Jurkat, Clone E6-1 (cell line): ENCODE measurements at places on chromosomes 3 and 15.

DNA sequence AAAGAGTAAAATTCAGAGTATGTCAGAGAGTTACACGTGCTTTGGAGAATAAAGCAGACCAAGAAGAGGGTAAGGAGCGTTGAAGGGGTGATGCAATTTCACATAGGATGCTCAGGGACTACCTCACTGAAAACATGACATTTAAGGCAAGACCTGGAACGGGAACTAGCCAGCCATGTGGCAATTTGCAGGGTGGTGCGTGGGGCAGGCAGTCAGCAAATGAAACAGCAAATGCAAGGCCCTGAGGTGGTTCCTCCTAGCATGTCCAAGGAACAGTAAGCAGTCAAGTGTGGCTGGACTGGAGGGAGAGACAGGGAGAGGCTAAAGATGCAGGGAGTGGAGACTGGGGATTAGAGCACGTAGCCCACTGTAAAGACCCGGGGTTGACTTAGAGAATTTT, 146.1 kb upstream of the LPP start:
- no peak for DNase-seq

GRCh38 chr15:88992912-88993376, 79.8 kb upstream of the MFGE8 start:
- DNase-seq, result no peak

DNA sequence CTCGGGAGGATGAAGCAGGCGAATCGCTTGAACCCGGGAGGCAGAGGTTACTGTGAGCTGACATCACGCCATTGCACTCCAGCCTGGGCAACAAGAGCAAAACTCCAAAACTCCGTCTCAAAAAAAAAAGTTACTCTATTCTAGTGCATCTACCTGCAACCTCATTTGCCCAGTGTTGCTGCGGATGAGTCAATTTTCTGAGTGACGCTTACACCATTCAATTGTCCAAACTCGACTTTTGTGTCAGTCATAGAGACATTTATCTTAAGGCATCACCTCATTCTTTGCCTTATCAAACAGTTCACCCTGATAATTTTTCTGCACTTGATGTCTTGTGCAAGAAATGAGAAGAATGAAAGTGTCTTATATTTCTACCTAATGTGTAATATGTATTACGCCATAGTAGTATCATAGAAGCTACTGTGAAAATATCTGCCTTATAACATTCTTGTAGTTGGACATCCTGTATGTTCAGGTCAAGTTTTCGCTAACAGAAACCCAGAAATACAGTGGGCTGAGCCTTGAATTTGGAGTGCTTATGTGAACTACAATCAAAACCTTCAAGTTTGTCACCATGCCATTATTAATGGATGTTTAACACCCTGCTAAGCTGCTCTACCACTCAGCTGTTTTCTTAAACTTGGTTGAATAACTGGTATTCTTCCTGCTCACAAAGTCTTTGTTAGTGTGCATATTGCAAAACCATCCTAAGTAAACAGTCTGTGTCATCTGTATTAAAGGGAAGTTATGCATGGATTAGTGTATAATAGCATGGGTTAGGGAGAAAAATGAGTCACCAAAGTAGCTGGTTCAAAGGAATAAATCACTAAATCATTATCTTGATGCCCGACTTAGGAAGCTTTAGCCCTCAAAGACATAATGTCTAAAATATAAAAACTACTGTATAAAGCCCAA, 531.0 kb upstream of the NR2F2 start:
- DNase-seq, result no peak

DNA sequence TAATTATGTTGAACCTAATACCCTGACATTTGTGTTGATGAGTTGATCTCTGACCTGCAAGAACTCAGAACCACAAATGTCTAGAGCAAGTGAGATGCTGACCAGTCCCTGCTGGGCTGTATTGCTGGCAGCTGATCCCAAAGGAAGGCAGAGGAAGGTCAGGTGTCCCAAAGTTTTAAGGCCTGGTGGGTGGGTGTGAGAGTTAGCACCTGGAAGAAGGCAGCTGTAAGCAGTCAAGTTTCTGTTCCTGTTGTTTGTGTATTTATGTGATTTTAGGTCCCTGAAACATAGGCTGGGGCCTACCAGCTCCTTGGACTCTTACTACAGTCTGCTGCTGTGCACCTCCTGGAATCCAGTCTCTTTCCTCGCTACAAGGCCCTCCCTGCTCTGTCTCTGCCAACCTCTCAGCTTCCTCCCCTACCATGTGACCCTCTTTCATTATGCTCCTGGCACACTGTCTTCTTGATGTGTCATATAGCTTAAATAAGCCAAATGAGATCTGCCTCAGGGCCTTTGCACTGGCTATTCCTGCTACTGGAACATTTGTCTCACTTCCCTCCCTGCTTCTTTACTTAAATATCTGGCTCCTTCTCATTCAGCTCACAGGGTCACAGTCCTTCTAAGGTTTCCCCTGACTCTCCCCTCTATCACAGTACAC, 31.0 kb upstream of the ATOSA start:
- DNase-seq, result no peak

DNA sequence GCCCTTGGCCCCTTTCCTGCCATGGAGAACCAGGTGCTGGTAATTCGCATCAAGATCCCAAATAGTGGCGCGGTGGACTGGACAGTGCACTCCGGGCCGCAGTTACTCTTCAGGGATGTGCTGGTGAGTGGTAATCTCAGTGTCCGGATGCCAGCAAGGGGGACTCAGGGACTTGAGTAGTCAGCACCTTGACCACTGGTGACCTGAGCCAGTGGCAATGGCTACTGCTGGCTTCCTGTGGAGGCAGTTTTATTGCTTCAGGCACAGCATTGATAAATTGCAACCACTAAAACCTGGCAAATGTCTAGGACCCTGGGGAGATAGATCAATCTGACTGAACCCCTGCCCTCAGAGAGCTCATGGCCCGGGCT, 830 bp downstream of the MAP2K5 start:
- no peak for DNase-seq

DNA sequence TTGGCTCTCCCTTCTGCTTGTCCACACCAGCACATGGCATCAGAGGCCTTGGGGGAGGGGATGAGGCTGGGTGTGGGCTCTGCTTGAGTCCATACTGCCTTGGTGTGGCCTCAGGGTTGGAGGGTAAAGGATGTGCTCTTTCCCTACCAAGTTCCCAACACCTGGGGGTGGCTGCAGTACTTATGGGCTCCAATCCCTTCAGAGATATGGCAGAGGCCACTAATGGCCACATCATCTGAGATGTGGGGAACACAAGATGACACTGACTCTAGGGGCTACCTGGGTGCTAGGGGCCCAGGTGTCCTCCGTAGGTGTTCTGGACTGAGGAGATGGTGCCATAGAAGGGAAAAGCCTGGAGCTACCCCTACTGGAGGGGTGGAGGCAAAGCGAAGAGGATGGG, 6.9 kb downstream of the CXCR6 start:
- no peak for DNase-seq
